ENCODE measurements at places on chromosomes 3 and 15. TPM values are rescaled to one million over a fixed set of nuclear protein-coding genes. Genes with fewer than 3 reads are reported as not detected.

The PIGZ gene
- not detected for total RNA-seq

The KIF7 gene
- 13.4 TPM for total RNA-seq

The FETUB gene
- not detected for total RNA-seq

The SMAD6 gene
- total RNA-seq: 11.9 TPM

The RNF7 gene
- total RNA-seq: 173 TPM

The FHIT gene
- 9.1 TPM for total RNA-seq

The CNTN3 gene
- total RNA-seq: 0.24 TPM

The CDHR4 gene
- total RNA-seq: not detected

The PLA2G4F gene
- total RNA-seq: not detected

The QARS1 gene
- 373 TPM for total RNA-seq

The PIF1 gene
- total RNA-seq: 193 TPM

The FAM43A gene
- 3.3 TPM for total RNA-seq

The GP9 gene
- not detected for total RNA-seq

The TMEM40 gene
- total RNA-seq: 0.14 TPM

The DOCK3 gene
- 6.1 TPM for total RNA-seq

The NRG4 gene
- total RNA-seq: not detected

The ARL14 gene
- not detected for total RNA-seq

The SENP2 gene
- 80.3 TPM for total RNA-seq

The CHST2 gene
- total RNA-seq: 28.3 TPM

The AMOTL2 gene
- 96.2 TPM for total RNA-seq

The TFDP2 gene
- 105 TPM for total RNA-seq

The GREM1 gene
- 0.12 TPM for total RNA-seq

The SOX14 gene
- total RNA-seq: 0.23 TPM

Measured in GM23338 (cell line).